ENCODE measurements at places on chromosomes 3 and 15.

DNA sequence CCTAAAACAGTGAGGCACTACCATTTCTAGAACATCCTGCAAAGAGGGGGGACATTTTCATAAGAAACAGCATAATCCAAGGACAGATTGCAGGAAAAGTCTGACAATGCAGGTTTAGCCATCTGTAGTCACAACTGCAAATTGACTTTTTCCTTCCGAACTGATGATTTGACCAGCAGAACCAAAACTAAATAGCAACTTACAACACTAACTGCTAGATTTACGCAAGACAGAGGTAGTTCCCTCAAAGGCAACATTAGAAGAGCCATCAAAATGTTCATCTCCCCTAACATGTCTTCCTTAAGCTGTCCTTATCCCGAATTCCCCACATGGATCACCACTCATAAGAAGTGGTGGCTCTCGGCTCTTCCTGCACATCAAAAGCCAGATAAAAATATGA, 129.6 kb downstream of the GADL1 start:
- no peaks in the 10 kb centered on the region for H3K36me3 ChIP-seq
- H3K27me3 ChIP-seq = peaks cover 14% of the 10 kb centered on the region
- no peak for DNase-seq
- H3K27ac ChIP-seq = no peak overlapping the region

DNA sequence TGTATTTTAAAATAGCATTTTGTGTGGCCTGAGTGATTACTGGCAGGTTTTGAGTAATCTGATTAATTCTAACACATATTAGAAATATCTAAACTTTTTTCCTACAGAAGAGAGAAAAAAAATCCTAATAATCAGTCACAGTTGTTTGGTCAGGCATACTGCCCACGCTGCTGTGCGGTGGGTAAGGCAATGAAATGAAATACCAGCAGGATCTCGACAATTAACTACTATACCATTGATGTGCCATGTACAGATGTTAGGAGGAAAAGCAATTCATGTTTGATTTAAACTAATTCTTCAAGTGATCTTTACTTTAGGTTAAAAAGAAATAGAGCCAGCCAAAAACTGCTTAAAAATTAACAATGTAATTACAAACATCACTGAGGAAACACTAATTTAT, 5.2 kb downstream of the GRAMD2A start:
- no peak for DNase-seq
- H3K27ac ChIP-seq = no peak overlapping the region
- peaks cover 39% of the 10 kb centered on the region for H3K27me3 ChIP-seq
- H3K36me3 ChIP-seq = no peaks in the 10 kb centered on the region
- H3K4me3 ChIP-seq = no peak overlapping the region
- H3K4me1 ChIP-seq = no peaks in the 10 kb centered on the region

GRCh38 chr3:122004991-122005565, 17.0 kb downstream of the ILDR1 start:
- peaks cover 26% of the 10 kb centered on the region for H3K36me3 ChIP-seq
- peaks cover 31% of the 10 kb centered on the region for H3K4me1 ChIP-seq
- no peak overlapping the region for H3K27ac ChIP-seq
- peaks cover 3% of the 10 kb centered on the region for H3K27me3 ChIP-seq
- no peak overlapping the region for H3K4me3 ChIP-seq

- H3K4me3 ChIP-seq = no peak overlapping the region
- no peaks in the 10 kb centered on the region for H3K36me3 ChIP-seq
- no peaks in the 10 kb centered on the region for H3K4me1 ChIP-seq
- no peak overlapping the region for H3K27ac ChIP-seq
- no peak for DNase-seq
Observed at GRCh38 chr3:97736928-97737327, 27.6 kb upstream of the ARL6 start.

DNA sequence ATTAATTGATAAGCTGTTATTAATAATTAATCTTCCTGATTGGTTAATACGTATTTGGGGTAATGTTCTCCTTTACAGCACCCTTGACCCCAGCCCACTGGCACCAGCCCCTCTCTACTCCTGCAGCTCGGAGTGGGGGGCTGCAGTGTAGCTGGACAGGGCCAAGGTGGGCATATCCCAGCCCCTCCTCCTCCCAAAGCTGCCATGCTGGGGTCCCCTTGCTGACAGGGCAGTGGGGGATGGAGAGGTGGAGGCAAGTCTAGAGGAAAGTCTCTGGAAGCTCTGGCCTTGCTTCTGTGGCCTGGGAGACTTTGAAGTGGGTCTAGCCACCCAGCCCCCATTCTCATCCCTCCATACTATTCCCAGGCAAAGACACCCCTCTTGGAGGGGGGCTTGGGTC, 35.8 kb downstream of the HCN4 start:
- H3K36me3 ChIP-seq = no peaks in the 10 kb centered on the region
- H3K27me3 ChIP-seq = no peaks in the 10 kb centered on the region
- no peak for DNase-seq
- H3K27ac ChIP-seq = no peak overlapping the region
- no peak overlapping the region for H3K4me3 ChIP-seq
- H3K4me1 ChIP-seq = no peaks in the 10 kb centered on the region
